ENCODE measurements at places on chromosomes 1 and 21.

- DNase-seq, result no peak
Observed at GRCh38 chr1:209611771-209612570, 28.5 kb downstream of the CAMK1G start.

- DNase-seq, result peak; percentile 39
Observed at GRCh38 chr1:229893762-229894444, 173.1 kb upstream of the GALNT2 start.

DNA sequence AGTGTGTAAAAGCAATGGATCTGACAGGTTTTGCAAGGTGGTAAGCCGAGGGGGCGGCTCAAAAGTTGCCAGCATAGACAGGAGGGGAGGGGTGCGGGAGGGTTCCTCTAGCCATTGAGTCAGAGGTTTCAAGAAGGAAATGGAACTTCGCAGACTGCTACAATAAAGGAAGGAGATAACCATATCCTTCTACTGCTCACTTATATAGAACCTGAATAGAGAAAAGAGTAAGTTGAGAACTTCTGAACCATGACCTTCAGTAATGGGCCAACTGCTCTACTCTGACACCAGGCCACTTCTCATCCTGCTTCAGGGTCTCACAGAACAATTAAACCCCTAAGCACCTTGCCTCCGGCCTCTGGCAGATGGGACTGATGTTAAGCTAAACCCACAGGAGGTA lies 26.3 kb upstream of the BCAR3 start:
- no peak for DNase-seq

GRCh38 chr1:205630651-205631009 lies 1.2 kb downstream of the ELK4 start:
- DNase-seq, result no peak

DNA sequence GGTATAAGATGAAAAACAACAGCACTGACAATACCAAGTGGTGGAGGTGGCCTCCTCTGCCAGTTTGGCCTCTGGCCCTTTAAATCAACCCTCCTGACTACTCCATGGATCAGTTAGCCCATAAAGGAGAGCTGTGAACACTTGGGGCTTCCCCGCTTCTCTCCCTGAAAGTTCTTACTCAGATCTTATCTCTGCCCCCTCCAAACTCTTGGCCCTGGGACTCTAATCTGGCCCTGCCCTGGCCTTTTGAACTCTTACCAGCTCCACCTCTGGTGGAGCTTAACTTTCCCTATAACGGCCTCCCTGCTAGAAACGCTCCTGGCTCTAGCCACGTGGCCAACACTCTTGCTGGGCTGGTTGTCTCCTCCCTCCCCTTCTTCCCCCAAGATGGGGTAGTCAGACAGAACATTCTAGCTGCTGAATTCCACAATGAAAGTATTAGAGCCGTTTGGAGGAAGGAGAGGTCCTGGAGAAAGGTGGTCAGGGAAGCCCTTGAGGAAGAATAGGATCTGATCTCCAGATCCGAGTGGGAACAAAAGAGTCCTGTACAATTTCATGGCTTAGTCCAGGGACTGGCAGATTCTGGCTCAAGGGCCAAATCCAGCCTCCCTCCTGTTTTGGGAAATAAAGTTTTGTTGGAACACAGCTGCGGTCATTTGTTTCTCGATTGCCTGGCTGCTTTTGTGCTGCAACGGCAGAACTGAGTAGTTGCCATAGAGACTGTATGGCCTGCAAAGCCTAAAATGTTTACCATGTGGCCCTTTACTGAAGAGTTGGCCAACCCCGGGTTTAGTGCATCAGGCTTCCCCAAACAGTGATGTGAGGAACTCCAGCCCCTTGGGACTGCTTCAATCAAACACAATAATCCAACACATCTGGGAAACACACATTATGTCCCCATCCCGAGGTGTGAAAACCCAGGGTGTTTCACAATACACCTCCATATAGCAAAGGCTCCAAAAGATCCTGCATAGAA lies 9.5 kb upstream of the PIGR start:
- no peak for DNase-seq

DNA sequence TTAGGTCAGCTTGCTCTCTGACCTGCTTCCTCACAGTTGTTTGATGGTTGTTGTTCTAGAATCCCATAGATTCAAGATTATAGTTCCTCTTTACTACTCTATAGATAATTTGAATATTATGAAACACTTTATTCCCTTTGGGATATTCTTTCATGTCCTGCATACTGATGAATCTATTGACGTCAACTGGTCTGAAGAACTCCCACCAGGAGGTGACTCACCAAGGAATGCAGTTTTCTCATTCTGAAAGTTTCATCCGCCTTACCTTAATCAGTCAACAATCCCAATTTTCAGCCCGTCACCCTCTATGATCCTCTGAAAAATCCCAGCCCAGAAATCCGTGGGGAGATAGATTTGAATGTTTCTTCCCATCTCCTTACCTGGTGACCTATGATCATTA lies 834.1 kb upstream of the PRMT6 start:
- no peak for DNase-seq

- DNase-seq, result peak; percentile 60
Observed at GRCh38 chr1:205396967-205397616, 24.8 kb downstream of the LEMD1 start.

DNA sequence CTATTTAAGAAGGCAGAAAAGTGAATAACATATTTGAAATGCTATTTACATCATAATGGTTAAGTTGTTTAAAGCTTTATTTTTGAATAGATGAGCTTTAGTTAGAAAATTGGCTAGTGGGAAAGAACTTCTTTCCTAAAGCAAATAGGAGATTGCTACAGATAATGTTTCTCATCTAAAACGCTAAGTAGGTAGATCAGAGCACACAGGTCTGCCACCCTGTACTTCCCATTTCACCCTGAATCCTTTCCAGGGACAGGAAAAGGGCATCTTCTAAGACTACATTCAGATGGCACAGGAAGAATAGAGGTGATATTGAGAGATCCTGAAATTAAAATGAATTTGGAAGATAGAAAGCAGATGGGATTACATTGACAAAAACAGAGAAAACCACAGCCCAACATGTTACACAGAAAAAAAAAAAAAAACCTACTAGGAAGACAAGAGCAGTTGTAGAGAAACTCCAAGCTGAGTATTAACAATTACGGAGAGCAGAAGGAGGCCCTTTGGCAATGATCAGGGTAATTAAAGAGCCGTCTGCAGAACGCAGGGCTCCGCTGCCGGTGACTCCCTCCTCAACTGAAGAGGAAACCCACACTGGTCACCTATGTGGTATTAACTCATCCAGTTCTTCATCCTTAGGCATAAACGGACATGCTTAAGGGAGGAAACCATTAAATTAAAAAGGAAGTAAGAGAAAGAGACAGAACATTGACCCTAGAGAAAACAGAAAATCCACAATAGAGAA lies 53.6 kb upstream of the MAP10 start:
- no peak for DNase-seq

GRCh38 chr1:30525971-30526651 lies 197.3 kb downstream of the MATN1 start:
- peak; percentile 62 for DNase-seq

GRCh38 chr1:207822124-207822601 lies 70.3 kb downstream of the CD46 start:
- DNase-seq, result no peak

DNA sequence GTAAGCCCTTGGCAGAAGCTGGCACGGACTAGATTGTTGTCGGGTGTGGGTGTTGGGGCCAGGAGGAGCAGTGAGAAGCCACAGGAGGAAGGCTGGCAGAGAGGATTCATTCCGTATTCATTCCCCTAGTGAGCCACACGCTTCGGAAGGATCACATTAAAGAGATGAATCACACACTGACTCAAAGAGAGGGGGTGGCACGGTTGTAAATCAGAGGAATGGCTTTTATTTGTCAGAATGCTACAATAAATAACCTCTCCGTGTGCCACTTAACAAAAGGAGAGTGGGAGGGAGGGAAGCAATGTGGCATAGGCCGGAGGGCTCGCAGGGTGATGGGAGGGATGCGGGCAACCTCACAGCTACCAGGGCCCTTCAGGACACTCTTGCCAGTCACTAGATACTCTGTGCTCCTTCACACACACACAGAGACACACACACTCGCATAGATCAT lies 135.5 kb downstream of the HIVEP3 start:
- DNase-seq, result peak; percentile 57

DNA sequence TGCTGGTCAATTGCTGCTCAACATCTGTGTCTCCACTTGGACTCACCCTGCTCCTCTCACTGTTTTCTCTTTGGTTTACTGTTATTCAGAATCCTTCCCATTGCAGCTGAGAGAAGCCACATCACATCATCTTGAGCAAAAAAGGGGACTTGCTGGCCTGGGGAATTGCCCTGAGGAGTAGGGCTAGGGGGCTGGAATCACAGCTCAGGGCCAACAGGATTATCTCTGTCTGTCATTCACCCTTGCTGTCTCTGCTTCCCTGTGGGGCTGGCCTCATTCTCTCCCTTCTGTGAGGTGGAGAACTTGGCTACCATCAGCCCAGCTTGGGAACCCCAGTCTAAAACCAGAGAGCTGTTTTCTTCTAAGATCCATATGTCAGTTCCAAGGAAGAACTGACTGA lies 140.7 kb upstream of the WNT4 start:
- no peak for DNase-seq

- DNase-seq, result no peak
Observed at GRCh38 chr1:20751462-20751990, 19.0 kb upstream of the SH2D5 start.

All from LoVo (cell line).